GM19239 (cell line): ENCODE measurements at places on chromosomes 16 and 17.

- DNase-seq = no peak
Observed at GRCh38 chr17:57900991-57901743, 51.3 kb upstream of the MRPS23 start.

DNA sequence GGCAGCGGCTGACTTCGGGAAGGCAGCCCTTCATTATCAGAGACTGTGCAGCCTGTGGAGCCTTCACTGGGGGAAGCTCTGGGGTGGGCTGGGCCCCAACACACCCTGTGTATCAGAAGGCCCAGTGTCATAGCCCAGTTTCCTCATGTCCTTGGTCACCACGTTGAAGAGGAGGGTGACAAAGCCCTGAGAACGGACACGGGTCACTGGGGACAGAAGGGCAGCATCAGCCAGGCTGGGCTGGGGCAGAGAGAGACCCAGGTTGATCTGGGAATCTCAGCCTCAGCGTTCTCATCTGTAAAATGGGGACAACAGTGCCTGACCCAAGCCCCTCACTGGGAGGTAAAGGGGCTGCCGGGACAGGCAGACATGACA, 19.3 kb downstream of the B9D1 start:
- DNase-seq = no peak

- no peak for DNase-seq
Observed at GRCh38 chr17:62067165-62068145, 2.4 kb upstream of the MED13 start.

DNA sequence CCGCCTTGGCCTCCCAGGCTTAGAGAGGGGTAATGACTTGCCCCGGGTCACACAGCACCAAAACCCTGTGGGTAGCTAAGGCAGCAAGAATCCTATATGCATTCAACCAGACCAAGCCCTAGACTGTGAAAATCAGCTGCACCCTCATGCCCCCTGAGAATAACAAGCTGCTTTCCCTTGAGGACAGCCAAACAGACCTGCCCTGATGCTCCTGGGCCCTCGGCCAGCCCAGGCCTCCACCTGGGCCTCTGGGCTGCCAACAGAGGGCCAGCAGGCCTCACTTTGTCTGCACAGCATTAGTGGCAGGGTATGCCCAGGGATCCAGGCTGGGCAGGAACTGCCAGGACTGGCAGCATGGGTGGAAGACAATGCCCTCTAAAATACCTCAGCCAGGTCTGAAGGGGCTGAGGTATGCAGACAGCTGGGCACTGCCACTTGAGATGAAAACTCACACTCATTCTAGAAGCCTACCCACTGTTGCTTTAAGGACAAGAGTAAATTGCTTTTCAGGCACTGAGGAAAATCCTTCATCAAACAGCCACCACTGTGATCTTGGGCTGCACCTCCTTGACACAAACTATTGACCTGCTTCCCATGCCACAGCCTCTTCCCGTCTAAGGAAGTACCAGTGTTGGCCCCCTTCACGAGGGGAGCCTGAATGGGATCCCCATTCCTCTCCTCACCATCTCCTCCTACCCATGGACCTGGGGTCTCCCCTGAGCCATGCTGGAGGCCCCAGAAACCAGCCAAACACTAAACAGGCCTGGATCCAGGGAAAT, 8.8 kb downstream of the ST3GAL2 start:
- no peak for DNase-seq

GRCh38 chr17:17757391-17757791, 76.1 kb downstream of the RAI1 start:
- peak; percentile 48 for DNase-seq

DNA sequence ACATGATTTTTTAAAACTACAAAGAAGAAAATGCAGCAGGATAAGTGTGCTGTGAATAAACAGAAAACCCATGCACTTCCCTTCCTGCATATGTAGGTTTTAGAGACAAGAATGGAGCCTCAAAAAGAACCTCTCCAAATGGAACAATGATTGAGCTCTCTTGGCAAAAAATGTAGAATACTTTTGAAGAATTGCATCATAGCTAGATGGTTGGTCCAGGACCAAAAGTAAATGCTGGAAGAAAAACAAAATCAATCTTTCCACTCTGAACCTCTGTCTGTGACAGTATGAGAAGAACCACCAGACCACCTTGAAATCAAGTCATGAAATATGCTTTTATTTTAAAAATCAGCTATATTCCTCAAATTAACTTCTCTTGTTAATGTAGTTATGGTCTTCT, 17.5 kb downstream of the HELZ start:
- DNase-seq = no peak

GRCh38 chr17:12613566-12613965, 52.1 kb upstream of the MYOCD start:
- no peak for DNase-seq

- no peak for DNase-seq
Observed at GRCh38 chr17:81563861-81564586, 11.9 kb upstream of the FAAP100 start.

- no peak for DNase-seq
Observed at GRCh38 chr17:63151941-63152523, 186.0 kb downstream of the TANC2 start.
